ENCODE measurements at places on chromosomes 7 and 10. TPM values are rescaled to one million over a fixed set of nuclear protein-coding genes. Genes with fewer than 3 reads are reported as not detected.

DNA sequence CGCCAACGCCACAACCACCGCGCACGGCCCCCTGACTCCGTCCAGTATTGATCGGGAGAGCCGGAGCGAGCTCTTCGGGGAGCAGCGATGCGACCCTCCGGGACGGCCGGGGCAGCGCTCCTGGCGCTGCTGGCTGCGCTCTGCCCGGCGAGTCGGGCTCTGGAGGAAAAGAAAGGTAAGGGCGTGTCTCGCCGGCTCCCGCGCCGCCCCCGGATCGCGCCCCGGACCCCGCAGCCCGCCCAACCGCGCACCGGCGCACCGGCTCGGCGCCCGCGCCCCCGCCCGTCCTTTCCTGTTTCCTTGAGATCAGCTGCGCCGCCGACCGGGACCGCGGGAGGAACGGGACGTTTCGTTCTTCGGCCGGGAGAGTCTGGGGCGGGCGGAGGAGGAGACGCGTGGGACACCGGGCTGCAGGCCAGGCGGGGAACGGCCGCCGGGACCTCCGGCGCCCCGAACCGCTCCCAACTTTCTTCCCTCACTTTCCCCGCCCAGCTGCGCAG, 424 bp downstream of the EGFR start:
- DNase-seq: no peak

Gene PRSS37
- total RNA-seq: not detected

- no peak for DNase-seq
Observed at GRCh38 chr7:117319181-117319580, 3.7 kb downstream of the WNT2 start.

GRCh38 chr7:103094102-103094501, 19.2 kb downstream of the ARMC10 start:
- no peak for DNase-seq

Gene MMD2
- total RNA-seq: not detected

DNA sequence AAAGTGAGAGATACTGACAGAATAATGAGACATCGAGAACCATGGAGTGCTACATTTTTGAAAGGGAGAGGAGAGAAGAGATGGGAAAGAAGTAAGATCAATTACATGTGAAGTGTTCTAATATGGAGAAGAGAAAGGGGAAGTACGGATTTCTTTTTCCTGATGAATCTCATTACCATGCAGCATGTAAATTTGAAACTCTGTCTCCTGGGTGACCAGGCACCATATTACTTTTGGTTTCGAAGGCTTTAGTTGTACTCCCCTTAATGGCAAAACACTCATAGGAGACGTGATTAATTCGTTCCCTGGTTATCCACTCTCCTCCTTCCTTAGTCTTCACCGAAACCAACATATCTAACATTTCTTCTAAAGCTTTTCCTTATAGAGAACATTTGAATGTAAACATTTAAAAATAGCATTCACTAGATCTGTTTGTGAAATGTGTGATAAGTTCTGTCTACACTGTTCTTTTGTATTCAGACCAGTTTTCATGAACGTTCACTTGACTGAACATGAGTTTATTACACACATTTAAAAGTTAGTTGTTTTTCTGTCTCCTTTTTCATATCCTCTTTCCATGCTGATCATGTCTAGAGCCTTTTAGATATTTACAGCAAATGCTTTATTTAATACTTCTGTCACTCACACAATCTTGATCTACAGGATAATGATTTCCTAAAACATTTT, 80.2 kb upstream of the MSRB2 start:
- DNase-seq: no peak

DNA sequence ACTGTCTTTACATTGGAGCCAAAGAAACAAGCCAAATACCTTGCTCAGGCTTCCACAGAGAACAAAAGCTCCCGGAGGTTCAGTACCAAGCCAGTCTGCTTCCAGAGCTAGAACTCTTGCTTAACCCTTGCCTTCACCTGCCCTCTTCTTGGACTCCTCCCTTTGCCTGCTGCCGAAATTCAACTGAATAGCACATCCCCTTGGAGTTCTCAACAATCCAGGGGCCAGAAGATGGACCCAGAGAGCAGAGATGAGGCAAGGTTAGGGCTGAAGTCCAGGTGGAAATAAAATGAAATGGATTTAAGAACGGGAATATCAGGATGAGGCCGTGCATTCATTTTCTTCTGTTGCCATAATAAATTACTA, 876 bp upstream of the PIK3AP1 start:
- DNase-seq: no peak

DNA sequence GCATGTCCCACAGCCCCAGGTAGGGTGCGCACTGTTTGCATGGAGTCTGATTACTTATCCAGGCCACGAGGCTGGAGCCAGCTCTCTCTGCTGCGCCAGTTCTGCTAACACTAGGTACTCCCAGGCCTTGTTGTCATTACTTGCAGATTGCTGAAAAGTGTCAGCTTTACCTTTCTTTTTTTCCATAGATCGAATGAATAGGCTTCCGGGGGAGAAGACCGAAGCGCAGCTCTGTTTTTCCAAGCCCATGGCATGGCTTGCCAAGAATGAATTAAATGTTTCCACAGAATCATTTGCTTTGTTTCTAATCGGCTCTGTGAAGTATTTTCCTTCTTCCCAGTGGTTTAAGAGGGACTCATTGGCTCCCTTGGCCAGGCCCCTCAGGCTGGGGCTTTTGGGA, 285.8 kb downstream of the BMPER start:
- no peak for DNase-seq
